Upper lobe of right lung (tissue), 1 donor: ENCODE measurements at places on chromosomes 2 and 18. TPM values are rescaled to one million over a fixed set of nuclear protein-coding genes. Genes with fewer than 3 reads are reported as not detected.

The GRP gene
- total RNA-seq: not detected

The PID1 gene
- 51.4 TPM for total RNA-seq

The ADCY3 gene
- total RNA-seq: 37.0 TPM

The CRYGD gene
- not detected for total RNA-seq

- H3K27ac ChIP-seq: no peak overlapping the region
- no peak overlapping the region for H3K4me3 ChIP-seq
- DNase-seq: no peak
- peaks cover 19% of the 10 kb centered on the region for H3K4me1 ChIP-seq
Measured at GRCh38 chr2:66507673-66508201, 72.8 kb downstream of the MEIS1 start.

The SPP2 gene
- total RNA-seq: not detected

DNA sequence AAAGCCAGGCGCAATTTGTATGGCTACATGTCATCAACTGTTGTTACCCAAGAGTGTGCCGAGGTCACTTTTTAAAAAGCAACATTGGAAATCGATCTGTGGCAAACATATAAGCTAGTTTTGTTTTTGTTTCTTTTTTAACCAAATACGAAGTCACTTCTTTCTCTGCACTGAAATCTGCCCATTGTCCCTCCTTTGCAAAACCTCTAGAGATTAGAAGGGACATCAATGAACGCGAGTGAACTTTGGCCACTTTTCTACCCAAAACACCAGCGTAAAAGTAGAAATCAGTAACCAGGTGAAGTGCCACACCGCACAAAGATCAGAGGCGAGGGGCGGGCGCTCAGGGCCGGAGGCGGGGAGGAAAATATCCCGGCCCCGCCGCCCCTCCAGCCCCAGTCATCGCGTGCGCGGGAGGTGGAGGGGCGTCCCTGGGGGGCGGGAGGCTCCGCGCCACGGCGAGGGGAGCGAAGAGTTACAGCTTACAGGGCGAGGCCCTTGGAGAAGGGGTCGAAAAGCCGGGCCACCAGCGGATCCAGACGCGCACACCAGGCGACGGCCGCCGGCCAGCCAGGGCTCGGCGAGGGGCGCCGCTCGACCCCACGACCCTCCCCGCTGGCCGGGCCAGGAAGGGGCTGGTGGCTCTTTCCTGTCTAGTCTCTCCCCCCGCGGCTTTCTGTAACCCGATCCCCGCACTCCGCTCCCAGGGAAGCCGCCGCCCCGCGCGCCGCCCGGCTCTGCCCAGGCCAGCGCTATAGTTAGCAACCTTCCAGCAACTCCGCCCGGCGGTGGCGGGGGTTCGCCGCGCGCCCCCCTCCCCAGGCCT lies 993 bp downstream of the RBMS1 start:
- H3K27me3 ChIP-seq: no peaks in the 10 kb centered on the region
- peak; percentile 85 for DNase-seq
- H3K4me3 ChIP-seq: peak overlapping the region; percentile 82
- peak overlapping the region; percentile 96 for H3K27ac ChIP-seq

- H3K4me1 ChIP-seq: no peaks in the 10 kb centered on the region
- no peaks in the 10 kb centered on the region for H3K27me3 ChIP-seq
- H3K4me3 ChIP-seq: no peak overlapping the region
- no peak overlapping the region for H3K27ac ChIP-seq
Measured at GRCh38 chr2:39069136-39069515, 51.7 kb downstream of the SOS1 start.

DNA sequence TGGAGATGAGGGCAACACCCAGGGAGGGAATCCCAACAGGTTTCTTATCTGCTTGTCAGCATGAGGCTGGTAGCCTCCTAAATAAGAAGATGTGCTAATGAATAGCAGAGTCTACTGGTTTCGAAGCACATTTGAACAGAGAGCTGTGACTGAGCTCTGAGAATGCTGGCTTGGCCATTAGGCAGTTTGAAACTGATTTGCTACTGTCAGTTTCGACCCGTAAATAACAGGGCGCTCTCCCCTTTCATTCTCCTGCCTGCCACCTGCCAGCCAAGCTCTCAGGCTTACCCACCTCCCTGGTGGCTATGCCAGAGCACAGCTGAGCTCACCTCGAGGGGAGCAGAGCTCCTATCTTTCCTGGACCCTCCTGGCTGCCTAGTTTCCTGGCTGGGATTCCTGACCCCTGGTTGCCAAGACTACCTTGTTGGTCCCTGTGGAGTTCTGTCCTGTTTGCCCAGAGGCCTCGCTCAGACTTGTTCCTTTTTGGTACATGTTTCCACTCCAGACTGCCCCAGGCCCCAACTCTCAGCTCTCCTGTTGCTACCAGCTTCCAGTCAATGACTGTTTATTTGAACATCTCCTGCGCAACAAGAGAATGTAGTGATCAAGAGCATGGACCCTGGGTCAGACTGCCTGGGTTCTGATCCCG lies 102.3 kb upstream of the ALPP start:
- no peak overlapping the region for H3K27ac ChIP-seq
- H3K27me3 ChIP-seq: no peaks in the 10 kb centered on the region
- no peaks in the 10 kb centered on the region for H3K4me1 ChIP-seq

DNA sequence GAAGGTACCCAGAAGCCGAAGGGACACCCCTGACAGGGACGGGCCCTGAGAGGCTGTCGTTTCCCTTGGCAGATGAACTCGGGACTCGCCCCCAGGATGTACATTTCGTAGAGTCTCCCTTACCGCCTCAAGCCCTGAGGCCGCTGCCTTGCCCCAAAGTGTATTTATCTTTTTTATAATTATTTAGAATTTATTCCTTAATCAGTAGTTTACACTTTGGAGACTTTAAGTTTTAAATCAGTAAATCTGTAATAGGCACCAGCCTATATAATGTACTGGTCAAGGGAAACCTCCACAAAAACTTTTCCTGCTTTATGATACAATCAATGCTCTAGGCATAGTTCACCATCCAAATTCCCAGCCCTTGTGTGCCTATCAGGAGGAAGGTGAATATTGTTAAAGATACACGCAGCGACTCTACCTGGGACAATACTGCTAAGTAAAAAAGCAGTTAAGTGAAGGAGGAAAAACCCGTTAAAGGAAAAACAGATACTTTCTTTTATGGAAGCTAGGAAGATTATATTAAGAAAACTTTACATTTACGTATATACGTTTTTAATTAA lies 848 bp downstream of the VRK2 start:
- no peaks in the 10 kb centered on the region for H3K36me3 ChIP-seq
- H3K27ac ChIP-seq: peak overlapping the region; percentile 96
- no peaks in the 10 kb centered on the region for H3K27me3 ChIP-seq
- peak overlapping the region; percentile 78 for H3K4me3 ChIP-seq

The RNF138 gene
- total RNA-seq: 25.8 TPM

The CYTIP gene
- 34.7 TPM for total RNA-seq

The SLC40A1 gene
- total RNA-seq: 169 TPM

DNA sequence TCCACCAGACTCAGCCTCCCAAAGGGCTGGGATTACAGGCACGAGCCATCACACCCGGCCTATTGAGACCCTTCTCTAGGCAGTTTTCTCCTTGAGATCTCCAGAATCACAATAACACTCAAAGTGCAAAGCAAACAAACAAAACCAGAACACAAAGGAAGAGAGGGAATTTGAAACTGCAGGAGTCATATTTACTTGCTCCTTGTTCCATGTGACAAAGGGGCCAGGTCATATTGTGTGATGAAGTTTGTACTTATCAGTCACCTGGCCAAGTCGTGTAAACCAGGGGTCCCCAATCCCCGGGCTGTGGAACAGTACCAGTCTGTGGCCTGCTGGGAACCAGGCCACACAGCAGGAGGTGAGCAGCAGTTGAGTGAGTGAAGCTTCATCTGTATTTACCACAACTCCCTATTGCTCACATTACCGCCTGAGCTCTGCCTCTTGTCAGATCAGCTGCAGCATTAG lies 26.5 kb downstream of the SCYGR8 start:
- H3K27ac ChIP-seq: no peak overlapping the region
- no peaks in the 10 kb centered on the region for H3K36me3 ChIP-seq
- no peaks in the 10 kb centered on the region for H3K27me3 ChIP-seq
- no peaks in the 10 kb centered on the region for H3K4me1 ChIP-seq

- no peaks in the 10 kb centered on the region for H3K4me1 ChIP-seq
- H3K4me3 ChIP-seq: no peak overlapping the region
Measured at GRCh38 chr2:206693399-206694137, 24.6 kb downstream of the DYTN start.

DNA sequence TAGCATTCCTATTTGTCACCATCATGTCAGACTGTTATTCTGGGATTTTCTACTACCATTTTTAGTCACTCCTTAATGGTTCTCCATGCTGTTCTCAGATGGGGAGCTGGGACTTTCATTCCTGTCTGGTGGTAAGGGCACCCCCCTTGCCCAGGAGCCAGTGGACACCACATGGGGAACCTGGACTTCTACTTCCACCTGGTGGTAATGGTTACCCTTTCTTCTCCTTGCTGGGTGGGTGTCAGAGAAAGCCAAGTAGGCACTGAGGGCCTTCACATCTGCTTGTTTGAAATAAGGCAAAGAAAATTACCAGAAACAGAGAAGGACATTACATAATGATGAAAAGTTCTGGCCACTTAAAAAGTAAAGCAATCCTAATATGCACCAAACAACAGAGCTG lies 239.8 kb downstream of the FHOD3 start:
- no peak overlapping the region for H3K27ac ChIP-seq
- H3K36me3 ChIP-seq: no peaks in the 10 kb centered on the region
- no peaks in the 10 kb centered on the region for H3K27me3 ChIP-seq
- DNase-seq: no peak
- no peak overlapping the region for H3K4me3 ChIP-seq

- DNase-seq: peak; percentile 79
- H3K27ac ChIP-seq: no peak overlapping the region
- peaks cover 3% of the 10 kb centered on the region for H3K4me1 ChIP-seq
Measured at GRCh38 chr2:72137498-72138010, 10.1 kb downstream of the CYP26B1 start.

DNA sequence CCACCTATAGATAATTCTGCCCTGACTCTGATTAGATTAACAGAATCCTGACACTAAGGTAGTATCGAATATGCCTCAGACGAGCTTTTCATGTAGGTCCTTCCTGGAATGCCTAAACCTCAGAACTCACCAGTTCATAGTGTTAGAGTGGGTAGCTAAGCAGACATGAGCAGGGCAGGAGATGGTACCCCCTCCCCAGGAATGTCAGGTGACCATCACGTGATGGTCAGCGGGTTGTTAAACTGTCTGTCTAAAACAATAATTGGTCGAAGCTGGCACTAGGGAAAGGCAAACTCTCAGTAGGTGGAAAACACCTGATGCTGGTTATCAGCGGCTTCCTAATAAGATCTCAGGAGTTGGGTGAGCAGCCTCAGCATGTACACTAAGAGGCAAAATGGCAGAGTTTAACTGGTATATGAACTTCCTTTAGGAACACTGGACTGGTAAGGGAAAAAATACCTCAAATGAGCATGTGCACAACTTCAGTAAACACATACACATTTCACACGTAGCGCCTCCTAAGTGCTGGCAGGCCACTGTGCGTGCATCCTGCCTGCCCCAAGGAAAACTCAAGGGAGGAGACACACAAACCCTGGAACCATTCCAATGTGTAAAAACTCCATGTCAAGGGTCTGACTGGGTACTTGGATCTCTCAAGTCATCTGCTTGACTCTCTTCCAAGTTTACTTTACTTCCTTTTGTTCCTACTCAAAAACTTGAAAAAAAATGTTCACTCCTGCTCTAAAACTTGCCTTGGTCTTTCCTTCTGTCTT lies 339.5 kb downstream of the GULP1 start:
- H3K27ac ChIP-seq: no peak overlapping the region
- no peaks in the 10 kb centered on the region for H3K27me3 ChIP-seq

GRCh38 chr2:232982926-232983668 lies 30.0 kb downstream of the NGEF start:
- H3K36me3 ChIP-seq: no peaks in the 10 kb centered on the region
- H3K27ac ChIP-seq: no peak overlapping the region
- no peak overlapping the region for H3K4me3 ChIP-seq
- no peak for DNase-seq

GRCh38 chr2:159933727-159934049 lies 128.7 kb downstream of the PLA2R1 start:
- no peaks in the 10 kb centered on the region for H3K27me3 ChIP-seq
- DNase-seq: no peak
- H3K4me1 ChIP-seq: peaks cover 3% of the 10 kb centered on the region
- H3K4me3 ChIP-seq: no peak overlapping the region

The RPL37A gene
- 1,932 TPM for total RNA-seq

The IL36B gene
- total RNA-seq: not detected

GRCh38 chr18:31646332-31647126 lies 37.9 kb downstream of the B4GALT6 start:
- no peak for DNase-seq
- no peak overlapping the region for H3K4me3 ChIP-seq
